ENCODE measurements at places on chromosomes 3 and 15.
A peak's percentile ranks its signal among the peaks of the same experiment; 100 is the strongest.

DNA sequence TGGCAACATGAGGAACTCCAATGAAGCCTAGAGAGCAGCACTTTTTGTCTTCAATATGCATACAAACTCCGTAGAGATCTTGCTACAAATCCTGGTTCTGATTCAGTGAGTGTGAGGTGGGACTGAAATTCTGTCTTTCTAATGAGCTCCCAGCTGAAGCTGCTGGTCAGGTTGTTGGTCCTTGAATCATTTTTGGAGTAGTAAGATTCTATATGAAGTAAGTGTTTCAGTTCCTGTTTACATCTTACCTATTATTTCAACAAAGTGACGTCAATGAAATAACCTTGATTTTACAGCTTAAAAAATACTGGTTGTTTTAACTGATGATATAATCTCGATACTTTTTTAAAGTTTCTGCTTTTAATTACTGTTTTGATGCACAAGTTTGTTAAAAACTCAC lies 33.9 kb downstream of the SHQ1 start:
- DNase-seq, result no peak

GRCh38 chr15:42727750-42728381 lies 9.1 kb downstream of the CDAN1 start:
- no peak for DNase-seq

GRCh38 chr15:70605606-70606410 lies 157.6 kb downstream of the UACA start:
- DNase-seq, result no peak

DNA sequence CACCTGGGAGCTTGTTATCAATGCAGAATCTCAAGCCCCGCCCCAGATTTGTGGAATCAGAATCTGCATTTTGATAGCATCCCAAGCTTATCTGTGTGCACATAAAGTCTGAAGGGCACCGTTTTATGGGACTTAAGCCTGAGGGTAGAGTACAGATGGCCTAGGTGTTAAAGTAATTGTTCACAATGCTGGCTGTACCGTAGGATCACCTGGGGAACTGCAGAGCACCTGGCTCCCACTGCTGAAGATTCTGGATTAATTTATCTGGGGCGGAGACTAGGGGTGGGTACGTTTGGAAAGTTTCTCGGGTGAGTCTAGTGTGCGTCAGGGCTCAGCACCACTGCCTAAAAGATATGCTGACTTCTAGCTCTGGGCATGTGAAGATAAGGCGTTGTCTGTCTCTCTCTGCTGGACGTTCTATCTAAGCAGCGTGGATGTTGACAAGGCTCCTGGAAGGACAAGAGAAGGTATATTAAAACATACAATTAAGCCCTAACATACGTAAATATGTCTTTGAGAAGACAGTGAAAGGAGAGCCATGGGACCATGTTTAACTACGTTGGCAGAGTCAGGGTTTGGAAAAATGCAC lies 63.2 kb upstream of the RASGRP1 start:
- no peak for DNase-seq

DNA sequence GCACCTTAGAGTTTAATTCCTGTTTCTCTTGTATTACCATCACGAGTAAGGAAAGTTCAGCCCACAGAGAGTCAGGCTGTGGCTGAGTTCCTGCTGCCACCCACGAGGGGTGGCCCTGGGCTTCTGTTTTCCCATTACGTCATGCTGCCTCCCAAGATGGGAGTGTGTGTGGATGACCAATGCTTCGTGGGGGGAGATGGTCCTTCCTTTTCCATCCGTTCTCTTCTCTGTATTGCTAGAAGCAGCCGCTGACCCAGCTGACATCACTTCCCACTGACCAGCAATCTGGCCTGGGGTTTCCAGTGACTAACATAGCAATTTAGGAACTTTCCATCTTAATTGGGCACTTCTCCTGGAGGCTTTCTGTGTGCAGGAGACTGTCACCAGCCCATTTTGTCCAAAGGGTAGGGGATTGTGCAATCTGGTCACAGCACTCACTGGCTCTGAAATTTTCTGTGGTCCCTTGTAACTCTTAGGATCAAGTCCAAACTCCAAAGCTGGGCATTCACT lies 9.3 kb downstream of the IRAK2 start:
- no peak for DNase-seq

DNA sequence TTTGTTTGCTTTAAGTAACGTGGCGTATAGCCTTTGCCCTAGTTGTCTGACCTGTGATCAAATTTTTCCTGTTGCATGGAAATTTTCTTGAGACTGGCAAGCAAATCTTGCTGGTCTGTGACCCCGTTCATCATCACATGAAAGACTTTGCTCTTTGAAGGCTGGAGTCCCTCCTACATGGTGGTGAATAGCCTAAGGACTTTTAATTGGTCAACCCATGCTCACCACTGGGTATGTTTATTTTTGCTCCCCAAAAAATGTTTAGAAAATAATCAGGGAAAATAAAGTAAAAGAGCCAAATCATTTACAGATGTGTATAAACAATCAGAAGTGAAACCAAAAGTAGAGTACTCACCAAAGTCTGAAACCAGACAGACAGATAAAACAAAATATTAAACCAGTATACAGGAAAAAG lies 1075.3 kb upstream of the ALCAM start:
- DNase-seq, result no peak

DNA sequence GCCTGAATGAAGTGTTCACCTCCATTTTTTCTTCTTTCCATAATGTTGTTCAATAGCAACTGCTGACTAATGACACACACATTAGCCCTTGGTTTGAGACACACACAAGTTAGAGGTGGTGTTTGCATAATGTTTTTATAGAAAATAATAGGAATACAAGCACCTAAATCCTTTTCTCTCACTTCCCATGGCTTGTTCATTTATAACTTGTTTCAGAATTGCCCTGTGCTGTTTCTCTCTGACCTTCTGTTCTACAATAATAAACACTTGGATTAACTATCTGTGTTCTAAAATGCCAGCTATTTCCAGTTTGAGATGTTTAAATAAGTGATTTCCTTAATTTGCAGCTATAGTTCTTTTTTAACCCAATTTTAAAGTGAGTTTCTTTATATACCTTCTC lies 525.1 kb upstream of the ROBO2 start:
- no peak for DNase-seq

DNA sequence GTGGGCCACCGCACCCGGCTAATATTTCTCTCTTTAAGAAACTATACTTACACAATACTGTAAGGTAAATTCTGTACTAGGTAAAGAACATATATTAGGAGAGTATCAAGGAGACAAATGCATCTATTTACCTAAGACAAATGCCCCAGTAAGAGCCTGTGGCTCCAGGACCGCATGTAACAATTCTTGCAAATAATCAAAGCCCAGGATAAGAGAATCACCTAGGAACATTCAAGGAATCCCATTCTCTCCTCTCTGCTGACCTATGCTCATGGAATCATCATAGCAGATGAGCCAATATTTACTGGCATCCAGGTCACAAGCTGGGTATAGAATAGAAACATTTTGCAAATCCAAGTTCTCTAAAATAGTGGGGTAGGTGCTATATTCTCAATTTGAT lies 347.7 kb downstream of the FOXP1 start:
- no peak for DNase-seq

DNA sequence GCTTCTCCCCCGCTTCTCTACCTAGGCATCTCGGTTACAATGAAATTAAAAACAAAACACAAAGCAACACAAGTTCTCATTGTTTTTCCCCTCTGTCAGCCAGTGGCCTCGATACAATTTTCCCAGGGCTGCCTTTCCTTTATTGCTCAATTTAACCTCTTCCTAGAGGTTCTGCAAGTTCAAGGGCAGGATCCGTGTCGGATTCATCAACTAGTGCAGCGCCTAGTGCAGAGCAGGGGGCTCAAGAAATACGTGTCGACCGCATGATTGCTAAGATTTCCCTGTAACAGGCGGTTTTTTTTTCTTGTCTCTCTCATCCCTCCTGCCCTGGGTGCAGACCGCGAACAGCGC lies 1.4 kb upstream of the BHLHE40 start:
- DNase-seq, result peak; percentile 75

GRCh38 chr3:78647726-78648125 lies 1120.1 kb downstream of the ROBO1 start:
- no peak for DNase-seq

- DNase-seq, result no peak
These were observed 30.6 kb upstream of the PRICKLE2 start for GRCh38 chr3:64255741-64256340.

- DNase-seq, result no peak
These were observed 3.0 kb downstream of the DLL4 start for GRCh38 chr15:40932156-40932555.

- no peak for DNase-seq
These were observed at the start of gene VGLL4 for GRCh38 chr3:11643605-11644087. TSS of gene VGLL4 (minus strand) at chr3:11643915. CDS start at chr3:11643518, 397 bp downstream.

GRCh38 chr3:156516284-156516683 lies 38.6 kb downstream of the SSR3 start:
- DNase-seq, result no peak

DNA sequence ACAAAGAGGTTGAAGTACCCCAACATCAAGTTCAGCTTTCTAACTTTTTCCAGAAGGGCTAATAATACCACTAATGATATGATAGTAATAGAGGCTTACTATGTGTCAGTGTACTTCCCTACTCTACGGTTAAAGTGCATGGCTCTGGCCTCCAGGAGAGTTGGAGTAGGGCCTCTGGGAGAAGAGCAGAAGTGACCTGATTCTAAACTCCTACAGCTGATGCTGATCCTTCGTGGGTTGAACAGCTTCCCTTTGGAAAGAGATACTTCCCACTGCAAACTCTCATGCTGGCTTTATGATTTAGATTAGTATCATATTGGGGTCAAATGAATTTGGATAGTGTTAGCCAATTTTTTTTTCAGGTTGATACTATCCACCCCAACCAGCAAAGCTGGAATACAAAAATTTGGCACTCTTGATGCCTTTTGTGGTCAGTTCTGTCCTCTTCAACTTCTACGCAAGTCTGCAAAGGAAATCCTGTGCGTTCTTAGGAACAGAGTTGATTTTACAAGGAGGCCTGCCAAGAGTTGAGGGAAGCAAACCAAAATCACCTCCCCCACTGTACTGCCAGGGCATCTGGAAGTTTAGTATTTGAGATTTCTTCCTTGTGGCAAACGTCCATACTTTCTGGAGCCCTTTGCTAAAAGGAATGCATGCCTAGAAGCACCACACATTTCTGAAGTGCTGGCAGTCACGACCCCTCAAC lies 17.8 kb downstream of the TMEM212 start:
- DNase-seq, result no peak

- DNase-seq, result no peak
These were observed 8.5 kb downstream of the MYO5C start for GRCh38 chr15:52287114-52287513.

GRCh38 chr3:170142373-170142772 lies 39.2 kb downstream of the PHC3 start:
- DNase-seq, result no peak
